ENCODE measurements at places on chromosomes 7 and 10. TPM values are rescaled to one million over a fixed set of nuclear protein-coding genes. Genes with fewer than 3 reads are reported as not detected.

The SCIN gene
- total RNA-seq = not detected

GRCh38 chr7:37709631-37710509, 26.3 kb downstream of the GPR141 start:
- no peaks in the 10 kb centered on the region for H3K36me3 ChIP-seq
- DNase-seq = no peak
- peaks cover 19% of the 10 kb centered on the region for H3K4me1 ChIP-seq
- no peak overlapping the region for H3K27ac ChIP-seq
- no peak overlapping the region for H3K4me3 ChIP-seq

The PRKCQ gene
- total RNA-seq = 0.16 TPM

The SPDYE9 gene
- not detected for total RNA-seq

The KLF6 gene
- total RNA-seq = 43.8 TPM

The AVPI1 gene
- 6.7 TPM for total RNA-seq

The MALRD1 gene
- total RNA-seq = 0.47 TPM

The SEMA3E gene
- 0.27 TPM for total RNA-seq

The HOXA11 gene
- total RNA-seq = not detected

The CDH23 gene
- total RNA-seq = 4.5 TPM

GRCh38 chr10:8489823-8490222, 435.3 kb downstream of the GATA3 start:
- peaks cover 9% of the 10 kb centered on the region for H3K27me3 ChIP-seq
- H3K36me3 ChIP-seq = no peaks in the 10 kb centered on the region
- H3K4me3 ChIP-seq = no peak overlapping the region
- no peaks in the 10 kb centered on the region for H3K4me1 ChIP-seq
- no peak overlapping the region for H3K27ac ChIP-seq

DNA sequence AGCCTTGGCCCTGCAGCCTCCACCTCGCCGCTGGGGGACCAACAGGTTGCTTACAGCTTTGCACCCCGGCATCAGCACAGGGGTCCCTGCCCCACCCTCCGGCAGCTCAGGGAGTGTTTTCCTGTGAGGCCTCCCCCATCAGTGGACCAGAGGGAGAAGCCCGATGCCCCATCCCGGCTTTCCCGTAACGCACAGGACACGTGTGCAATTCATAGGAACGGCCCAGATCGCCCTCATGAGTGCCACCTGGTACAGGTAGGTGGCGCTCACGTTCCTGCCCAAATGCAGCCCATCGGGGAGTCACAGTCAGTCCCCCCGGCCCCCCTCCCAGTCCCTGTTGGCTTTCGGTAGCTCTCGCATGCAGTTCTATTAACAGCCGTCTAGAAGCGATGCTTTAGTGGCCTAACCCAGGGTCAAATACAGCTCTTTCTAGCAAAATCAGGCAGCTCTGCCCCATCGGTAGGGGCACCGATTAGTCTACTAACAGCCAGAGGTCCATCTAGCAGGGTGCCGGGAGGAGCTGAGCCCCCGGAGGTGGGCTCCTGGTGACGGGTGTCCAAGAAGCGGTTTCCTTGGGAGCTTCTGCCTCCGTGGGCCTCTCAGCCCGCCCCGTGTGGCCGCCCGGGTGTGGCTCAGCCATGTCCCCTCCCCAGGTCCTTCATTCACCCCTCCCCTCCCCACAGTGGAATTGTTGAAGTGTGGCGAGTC, 48.4 kb upstream of the GTF2IRD1 start:
- peaks cover 5% of the 10 kb centered on the region for H3K27me3 ChIP-seq
- no peak overlapping the region for H3K4me3 ChIP-seq
- DNase-seq = no peak
- no peaks in the 10 kb centered on the region for H3K4me1 ChIP-seq
- H3K27ac ChIP-seq = no peak overlapping the region

The TMEM130 gene
- not detected for total RNA-seq

GRCh38 chr7:113562242-113562641, 356.6 kb downstream of the PPP1R3A start:
- H3K4me1 ChIP-seq = no peaks in the 10 kb centered on the region
- no peak for DNase-seq
- H3K27me3 ChIP-seq = no peaks in the 10 kb centered on the region
- no peaks in the 10 kb centered on the region for H3K36me3 ChIP-seq
- no peak overlapping the region for H3K27ac ChIP-seq

The GPR26 gene
- not detected for total RNA-seq

The CALML3 gene
- total RNA-seq = not detected

DNA sequence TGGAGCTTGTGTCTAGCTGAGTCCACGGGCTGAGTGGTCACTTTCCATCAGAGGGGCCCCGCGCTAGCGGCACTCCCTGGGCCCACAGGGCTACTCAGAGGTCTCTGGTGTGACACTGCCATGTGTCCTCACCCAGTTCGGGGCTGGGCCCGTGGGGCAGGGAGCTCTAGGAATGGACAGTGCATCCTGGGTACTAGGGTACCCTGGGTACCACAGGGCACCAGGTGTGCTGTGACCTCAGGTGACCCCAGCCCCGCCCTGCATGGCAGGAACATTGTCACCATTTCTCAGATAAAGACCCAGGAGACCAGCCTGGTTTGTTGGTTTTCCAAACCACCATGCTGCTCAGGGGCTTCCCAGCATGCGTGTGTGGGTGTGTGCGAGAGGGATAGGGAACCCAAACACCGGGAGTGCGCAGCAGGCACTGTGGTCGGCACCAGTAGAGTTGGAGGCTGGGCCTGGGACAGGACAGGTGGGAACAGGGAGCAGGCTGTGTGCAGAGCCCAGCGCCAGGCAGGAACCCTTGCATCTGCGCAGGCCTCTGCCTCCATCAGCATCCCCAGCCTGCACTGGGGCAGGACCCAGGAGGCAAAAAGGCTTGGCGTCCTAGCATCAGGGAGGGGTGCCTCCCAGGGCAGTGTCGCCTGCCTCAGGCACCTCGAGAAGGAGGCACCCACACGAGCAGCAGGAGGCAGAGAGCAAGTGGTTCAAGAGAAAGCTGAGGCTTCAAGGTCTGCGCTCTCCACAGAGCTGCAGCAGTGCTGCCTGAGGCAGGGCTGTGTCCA, 19.4 kb upstream of the CSGALNACT2 start:
- H3K27ac ChIP-seq = no peak overlapping the region
- H3K36me3 ChIP-seq = no peaks in the 10 kb centered on the region
- peaks cover 9% of the 10 kb centered on the region for H3K4me1 ChIP-seq
- no peak for DNase-seq

GRCh38 chr10:105797234-105797890, 1156.3 kb downstream of the SORCS3 start:
- H3K36me3 ChIP-seq = no peaks in the 10 kb centered on the region
- no peak overlapping the region for H3K27ac ChIP-seq
- no peaks in the 10 kb centered on the region for H3K27me3 ChIP-seq
- DNase-seq = no peak
- H3K4me3 ChIP-seq = no peak overlapping the region
- peaks cover 3% of the 10 kb centered on the region for H3K4me1 ChIP-seq

The CALY gene
- not detected for total RNA-seq

DNA sequence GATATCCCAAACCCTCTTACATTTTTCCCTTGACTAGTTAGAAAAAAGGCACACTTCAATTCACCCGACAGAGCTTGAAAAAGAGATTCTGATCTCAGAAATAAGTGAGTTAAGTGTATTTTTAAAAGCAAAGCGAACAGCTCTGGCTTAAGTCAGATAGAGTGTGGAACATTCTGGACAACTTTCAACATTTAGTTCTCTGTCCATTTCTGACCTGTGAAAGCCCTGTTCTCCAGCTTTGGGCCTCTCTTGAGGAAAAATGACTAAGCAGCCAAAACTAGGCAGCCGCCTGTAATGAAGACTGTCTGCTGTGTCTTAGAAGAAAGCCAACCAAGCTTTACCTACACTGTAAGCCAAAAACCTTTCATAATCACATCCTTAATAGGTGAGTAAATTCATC, 50.5 kb downstream of the CDK6 start:
- H3K4me1 ChIP-seq = peaks cover 68% of the 10 kb centered on the region
- no peak overlapping the region for H3K4me3 ChIP-seq
- DNase-seq = no peak
- peaks cover 5% of the 10 kb centered on the region for H3K36me3 ChIP-seq

The INHBA gene
- total RNA-seq = 8.6 TPM

- DNase-seq = no peak
- H3K27me3 ChIP-seq = no peaks in the 10 kb centered on the region
- H3K4me1 ChIP-seq = peaks cover 20% of the 10 kb centered on the region
- no peak overlapping the region for H3K27ac ChIP-seq
- H3K36me3 ChIP-seq = peaks cover 59% of the 10 kb centered on the region
- no peak overlapping the region for H3K4me3 ChIP-seq
These were observed 14.9 kb downstream of the MINPP1 start for GRCh38 chr10:87519582-87519981.

The PON1 gene
- total RNA-seq = not detected

- H3K27ac ChIP-seq = no peak overlapping the region
- H3K4me3 ChIP-seq = no peak overlapping the region
- DNase-seq = no peak
- no peaks in the 10 kb centered on the region for H3K4me1 ChIP-seq
- peaks cover 7% of the 10 kb centered on the region for H3K27me3 ChIP-seq
These were observed 826.3 kb upstream of the MBL2 start for GRCh38 chr10:53598914-53599313.

GRCh38 chr7:105532709-105533460, 884 bp downstream of the RINT1 start:
- no peaks in the 10 kb centered on the region for H3K27me3 ChIP-seq
- peak overlapping the region; percentile 89 for H3K4me3 ChIP-seq
- peaks cover 20% of the 10 kb centered on the region for H3K36me3 ChIP-seq

The ZDHHC16 gene
- total RNA-seq = 17.8 TPM

The NRG3 gene
- total RNA-seq = 0.11 TPM

DNA sequence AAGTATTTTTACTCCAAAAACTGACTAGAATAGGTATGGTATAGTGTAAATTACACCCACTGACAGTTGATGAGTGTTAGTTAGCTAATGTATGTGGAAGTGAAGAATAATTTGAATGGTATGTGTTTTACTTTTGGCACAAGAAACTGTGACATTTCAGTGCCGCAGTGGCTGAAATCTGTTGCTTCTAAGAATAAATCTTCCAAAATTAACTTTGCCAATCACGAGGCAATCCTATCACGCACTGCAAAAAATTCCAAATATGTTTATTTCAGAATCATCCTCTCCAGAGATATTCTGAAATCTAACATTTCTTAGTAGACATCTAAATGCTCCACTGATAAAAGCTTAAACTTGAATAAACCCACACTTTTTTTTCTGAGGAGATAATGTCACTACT, 61.2 kb downstream of the PCLO start:
- H3K27me3 ChIP-seq = no peaks in the 10 kb centered on the region
- no peaks in the 10 kb centered on the region for H3K36me3 ChIP-seq
- no peak for DNase-seq
- peak overlapping the region; percentile 13 for H3K4me3 ChIP-seq

The BBIP1 gene
- total RNA-seq = 25.1 TPM

DNA sequence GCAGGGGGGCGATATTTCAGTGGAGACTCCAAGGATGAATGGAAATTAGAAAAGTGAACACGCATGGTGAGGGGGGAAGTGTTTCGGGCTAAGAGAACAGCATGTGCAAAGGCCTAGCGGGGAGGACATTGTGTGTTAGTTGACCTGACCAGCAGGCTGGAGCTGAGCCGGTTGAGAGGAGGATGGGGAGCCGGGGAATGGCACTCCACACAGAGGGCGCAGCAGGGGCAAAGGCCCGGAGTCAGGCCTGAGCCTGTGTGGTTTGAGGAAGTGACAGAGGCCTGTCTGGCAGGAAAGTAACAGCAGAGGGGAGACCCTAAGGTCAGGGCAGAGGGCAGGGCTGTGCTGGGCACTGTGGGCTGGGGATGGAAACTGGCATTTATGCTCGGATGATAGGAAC, 83.2 kb upstream of the ZNF479 start:
- H3K36me3 ChIP-seq = no peaks in the 10 kb centered on the region
- H3K27me3 ChIP-seq = no peaks in the 10 kb centered on the region
- no peak overlapping the region for H3K27ac ChIP-seq

- H3K27ac ChIP-seq = no peak overlapping the region
- no peak for DNase-seq
- H3K36me3 ChIP-seq = no peaks in the 10 kb centered on the region
- no peak overlapping the region for H3K4me3 ChIP-seq
- peaks cover 15% of the 10 kb centered on the region for H3K27me3 ChIP-seq
These were observed 276.2 kb downstream of the WDR11 start for GRCh38 chr10:121127151-121127906.

- peaks cover 7% of the 10 kb centered on the region for H3K36me3 ChIP-seq
- H3K4me1 ChIP-seq = peaks cover 33% of the 10 kb centered on the region
- H3K4me3 ChIP-seq = no peak overlapping the region
These were observed 105.8 kb downstream of the SFMBT2 start for GRCh38 chr10:7305053-7305452.

The TUBAL3 gene
- 0.36 TPM for total RNA-seq

GRCh38 chr7:70838292-70838907, 293.5 kb upstream of the GALNT17 start:
- no peak for DNase-seq
- H3K4me1 ChIP-seq = no peaks in the 10 kb centered on the region
- H3K4me3 ChIP-seq = no peak overlapping the region
- H3K36me3 ChIP-seq = no peaks in the 10 kb centered on the region
- no peak overlapping the region for H3K27ac ChIP-seq

The ZNF488 gene
- total RNA-seq = 0.05 TPM

The UCMA gene
- total RNA-seq = not detected

- no peaks in the 10 kb centered on the region for H3K4me1 ChIP-seq
- H3K36me3 ChIP-seq = peaks cover 11% of the 10 kb centered on the region
- no peak for DNase-seq
- no peaks in the 10 kb centered on the region for H3K27me3 ChIP-seq
- no peak overlapping the region for H3K4me3 ChIP-seq
These were observed 155.8 kb downstream of the MLLT10 start for GRCh38 chr10:21689881-21690280.

The MKX gene
- total RNA-seq = 0.22 TPM

DNA sequence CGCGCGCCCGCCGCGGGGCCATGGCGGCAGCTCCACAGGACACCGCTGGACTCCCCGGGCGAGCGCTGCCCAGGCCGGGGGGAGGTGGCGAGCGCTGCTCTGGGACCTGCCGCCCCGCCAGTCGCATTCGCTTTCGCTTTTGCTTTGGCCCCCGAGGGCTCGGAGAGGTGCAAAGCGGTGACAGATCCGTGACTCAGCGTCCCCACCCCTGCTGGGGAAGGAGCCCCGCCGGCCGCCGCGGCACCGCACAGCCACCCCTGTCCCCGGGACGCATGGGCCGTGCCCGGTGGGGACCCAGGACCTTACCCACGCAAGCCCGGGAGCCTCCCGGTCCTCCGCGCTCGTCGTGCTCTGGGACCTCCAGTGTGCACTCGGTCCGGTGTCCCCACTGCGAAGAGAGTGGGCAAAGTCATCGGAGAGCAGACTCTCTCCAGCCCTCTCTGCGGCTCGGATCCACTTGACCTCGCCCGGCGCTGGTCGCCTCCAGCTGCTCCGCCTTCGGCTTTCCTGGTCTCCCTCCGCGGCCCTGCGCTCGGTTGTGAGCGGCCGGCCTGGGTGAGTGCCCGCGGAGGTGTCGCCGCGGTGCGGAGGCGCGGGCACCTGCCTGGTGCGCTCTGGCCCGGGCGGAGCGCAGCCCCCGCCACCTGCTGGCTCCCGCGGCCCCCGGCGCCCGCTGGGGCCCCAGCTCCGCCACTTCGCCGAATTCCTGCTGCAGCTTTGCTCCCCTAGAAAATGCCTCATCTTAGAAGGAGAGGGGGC, at the start of gene IL15RA:
TSS of gene IL15RA (minus strand) at position 73 of the 759 bp plus-strand sequence. CDS start at position 22, 51 bp downstream.
- peaks cover 50% of the 10 kb centered on the region for H3K4me1 ChIP-seq
- DNase-seq = peak; percentile 73
- H3K27ac ChIP-seq = peak within 1 kb of the TSS; percentile 98
- H3K27me3 ChIP-seq = no peaks in the 10 kb centered on the region

GRCh38 chr7:1854866-1855724, 185.0 kb downstream of the ELFN1 start:
- H3K36me3 ChIP-seq = no peaks in the 10 kb centered on the region
- H3K4me3 ChIP-seq = no peak overlapping the region
- no peaks in the 10 kb centered on the region for H3K4me1 ChIP-seq
- H3K27me3 ChIP-seq = no peaks in the 10 kb centered on the region
- DNase-seq = peak; percentile 13
- no peak overlapping the region for H3K27ac ChIP-seq

- H3K27ac ChIP-seq = no peak overlapping the region
- H3K27me3 ChIP-seq = no peaks in the 10 kb centered on the region
- peaks cover 28% of the 10 kb centered on the region for H3K4me1 ChIP-seq
These were observed 250.2 kb downstream of the ELFN1 start for GRCh38 chr7:1920266-1920681.
